ENCODE measurements at places on chromosomes 6 and 20. TPM values are rescaled to one million over a fixed set of nuclear protein-coding genes. Genes with fewer than 3 reads are reported as not detected.

- no peak for DNase-seq
Measured at GRCh38 chr6:24566020-24566767, 71.4 kb downstream of the ALDH5A1 start.

DNA sequence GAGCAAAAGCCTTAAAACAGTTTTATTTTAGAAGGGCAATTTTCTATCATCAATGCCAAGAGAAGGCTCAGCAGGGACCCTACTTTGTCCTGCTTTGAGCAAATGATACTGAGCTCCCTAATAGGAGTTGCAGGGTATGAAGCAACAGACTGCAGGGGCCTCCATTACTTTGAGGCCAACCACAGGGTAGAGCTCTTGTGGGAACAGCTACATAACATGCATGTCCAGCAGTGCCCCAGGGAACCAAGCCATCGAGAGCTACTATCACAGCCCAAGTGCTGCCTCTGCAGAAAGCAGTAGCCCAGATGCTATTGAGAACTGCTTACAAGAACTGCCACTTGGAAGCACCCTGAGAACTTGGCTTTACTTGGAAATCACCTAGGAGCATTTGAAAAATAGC, 222.1 kb downstream of the LAMA2 start:
- no peak for DNase-seq

DNA sequence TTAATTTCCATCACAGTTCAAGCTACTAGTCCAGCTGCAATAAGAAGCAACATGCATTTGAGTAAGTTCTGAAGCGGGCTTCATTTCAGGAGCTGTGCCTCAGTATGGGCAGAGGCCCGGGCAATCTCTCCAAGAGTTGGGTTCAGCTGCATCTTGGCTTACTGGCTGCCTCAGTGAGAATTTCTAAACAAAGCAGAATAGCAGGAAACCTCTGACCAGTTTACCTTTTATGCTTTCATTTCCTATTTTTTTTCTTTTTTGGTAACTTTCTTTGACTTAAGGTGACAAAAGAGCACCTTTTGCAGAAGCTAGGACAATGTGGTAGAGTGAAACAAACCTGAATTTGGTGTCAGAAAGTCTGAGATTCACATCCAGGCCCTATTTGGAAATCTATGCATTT, 51.0 kb upstream of the FBXO30 start:
- DNase-seq, result peak; percentile 60

DNA sequence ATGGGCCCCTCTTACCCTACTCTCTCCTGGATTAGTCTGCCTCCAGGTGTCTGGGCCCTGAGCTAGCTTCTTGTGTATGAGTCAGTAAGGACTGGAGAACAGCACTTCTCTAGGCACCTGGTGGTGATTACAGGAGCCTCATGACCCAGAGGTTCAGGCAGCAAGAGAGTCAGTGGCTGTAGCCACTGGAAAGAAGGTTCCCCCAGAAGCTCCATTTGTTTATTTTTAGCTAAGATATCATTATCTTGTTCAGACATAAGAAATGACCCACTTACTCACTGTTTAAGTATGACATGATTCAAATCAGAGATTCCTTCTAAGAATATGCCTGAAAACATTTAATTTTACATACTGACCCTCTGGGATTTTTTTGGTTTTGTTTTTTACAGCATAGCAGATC, 23.6 kb upstream of the SLC4A11 start:
- DNase-seq, result no peak

- no peak for DNase-seq
Measured at GRCh38 chr20:54874718-54875117, 399.3 kb downstream of the DOK5 start.

DNA sequence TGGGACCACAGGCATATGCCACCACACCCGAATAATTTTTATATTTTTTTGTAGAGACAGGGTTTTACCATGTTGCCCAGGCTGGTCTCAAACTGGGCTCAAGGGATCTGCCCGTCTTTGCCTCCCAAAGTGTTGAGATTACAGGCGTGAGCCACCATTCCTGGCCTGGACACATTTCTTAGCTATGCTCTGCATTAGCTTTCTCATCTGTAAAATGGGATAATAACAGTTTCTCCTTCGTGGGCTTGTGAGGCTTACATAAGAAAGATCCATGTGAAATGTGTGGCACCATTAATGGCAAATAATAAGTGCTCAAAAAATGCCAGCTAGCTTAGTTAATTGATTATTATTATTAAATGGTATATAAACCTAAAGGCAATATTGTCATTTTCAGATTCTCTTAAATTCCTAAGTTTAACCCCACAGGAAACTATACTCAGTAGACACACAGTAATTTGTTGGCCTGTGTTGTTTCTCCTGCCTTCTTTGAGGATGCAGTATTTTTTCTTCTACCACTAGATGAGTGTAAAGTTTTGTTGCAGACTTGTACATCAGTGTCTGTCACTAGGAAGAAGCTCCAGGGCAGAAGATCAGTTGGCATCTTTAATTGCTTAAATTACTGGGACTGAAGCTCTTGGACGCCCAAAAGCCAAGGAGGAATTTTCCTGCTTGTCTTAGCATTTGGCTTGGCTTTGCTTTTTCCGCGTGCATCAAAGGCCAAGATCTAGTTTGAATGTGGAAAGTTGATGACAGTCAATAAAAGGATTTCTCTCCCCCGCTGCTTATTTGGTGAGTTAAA, 162.3 kb upstream of the ZNF217 start:
- DNase-seq, result no peak

DNA sequence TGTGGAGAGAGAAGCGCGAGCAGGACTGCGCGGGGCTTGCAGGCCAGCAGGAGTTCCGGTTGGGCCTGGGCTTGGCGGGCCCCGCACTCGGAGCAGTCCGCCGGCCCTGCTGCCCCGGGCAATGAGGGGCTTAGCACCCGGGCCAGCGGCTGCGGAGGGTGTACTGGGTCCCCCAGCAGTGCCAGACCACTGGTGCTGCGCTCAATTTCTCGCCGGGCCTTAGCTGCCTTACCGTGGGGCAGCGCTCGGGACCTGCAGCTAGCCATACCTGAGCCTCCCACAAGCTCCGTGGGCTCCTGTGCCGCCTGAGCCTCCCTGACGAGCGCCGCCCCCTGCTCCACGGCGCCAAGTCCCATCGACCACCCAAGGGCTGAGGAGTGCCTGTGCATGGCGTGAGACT, 89.0 kb upstream of the MBOAT1 start:
- no peak for DNase-seq

DNA sequence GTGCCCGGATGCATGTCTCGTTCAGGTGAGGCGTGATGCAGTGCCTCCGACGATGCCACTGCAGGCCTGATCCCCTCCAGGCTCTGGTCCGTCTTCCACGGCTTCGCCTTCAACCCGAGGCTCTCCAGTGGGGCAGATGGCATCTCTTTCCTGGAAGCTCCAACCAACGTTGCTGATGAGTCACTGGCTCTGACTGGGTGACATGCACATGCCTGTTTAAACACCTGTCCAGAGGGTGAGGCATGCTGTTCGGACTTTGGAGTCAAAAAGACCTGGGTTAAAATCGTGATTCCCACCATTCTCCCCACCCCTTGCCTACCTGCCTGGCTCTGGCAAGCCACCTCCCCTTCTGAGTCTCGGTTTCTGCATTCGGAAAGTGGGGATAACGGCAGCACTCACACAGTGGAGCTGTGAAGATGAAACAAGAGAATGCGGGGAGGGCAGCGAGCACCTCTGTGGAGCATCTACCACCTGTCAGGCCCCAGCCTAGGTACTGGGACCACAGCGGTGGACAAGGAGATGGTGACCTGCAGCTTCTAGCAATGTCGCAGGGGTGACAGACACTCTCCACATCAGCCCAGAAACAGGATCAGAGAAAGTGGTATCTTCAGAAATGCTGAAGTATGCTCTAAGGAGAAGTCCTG, 8.5 kb upstream of the EDN3 start:
- DNase-seq, result no peak

- DNase-seq, result no peak
Measured at GRCh38 chr20:57909763-57910331, 200.0 kb upstream of the PMEPA1 start.

Gene FAXC
- not detected for total RNA-seq

Gene DNAH8
- total RNA-seq, result not detected

Gene KHDC1L
- not detected for total RNA-seq
